ENCODE measurements at places on chromosomes 1 and 21.

- DNase-seq = no peak
Measured at GRCh38 chr21:26835027-26835713, 10.0 kb downstream of the ADAMTS1 start.

DNA sequence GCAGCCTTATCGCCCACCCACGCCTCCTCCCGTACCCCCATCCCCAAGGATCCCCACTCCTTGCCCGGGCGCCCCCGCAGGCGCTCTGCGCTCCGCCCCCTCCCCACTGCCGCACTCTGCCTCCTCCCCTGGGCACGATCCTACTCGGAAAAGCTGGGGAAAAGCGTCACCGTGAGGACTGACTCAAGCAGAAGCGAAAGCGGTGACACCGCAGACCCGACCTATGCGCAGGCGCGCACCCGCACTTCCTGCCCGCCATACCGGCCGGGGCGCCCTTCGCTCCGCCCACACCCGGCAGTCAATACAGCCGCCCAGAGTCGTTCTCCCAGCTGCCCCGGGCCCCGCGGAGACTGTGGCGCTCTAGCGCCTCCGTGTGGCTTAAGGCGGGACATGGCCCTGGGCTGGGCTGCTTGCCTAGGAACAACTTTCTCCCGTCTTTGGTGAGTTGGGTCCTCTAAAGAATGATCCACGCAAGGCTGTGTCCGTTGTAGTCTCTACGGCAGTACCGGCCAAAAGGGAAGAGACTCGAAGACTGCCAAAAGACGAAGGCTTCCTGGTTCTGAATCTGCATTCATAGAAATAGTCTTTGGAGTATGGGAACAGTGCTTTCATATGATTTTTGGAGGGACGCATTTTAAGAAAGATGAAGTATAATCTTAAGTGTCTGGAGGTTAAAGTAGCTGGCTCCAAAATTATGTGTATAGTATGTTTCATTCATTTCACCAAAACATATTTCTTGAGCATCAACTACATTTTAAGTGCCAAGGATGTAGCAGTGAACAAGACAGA, at the start of gene OMA1:
TSS of gene OMA1 (minus strand) at position 207 of the 789 bp plus-strand sequence. CDS start 7,432 bp downstream, outside the sequence.
- peak; percentile 94 for DNase-seq

DNA sequence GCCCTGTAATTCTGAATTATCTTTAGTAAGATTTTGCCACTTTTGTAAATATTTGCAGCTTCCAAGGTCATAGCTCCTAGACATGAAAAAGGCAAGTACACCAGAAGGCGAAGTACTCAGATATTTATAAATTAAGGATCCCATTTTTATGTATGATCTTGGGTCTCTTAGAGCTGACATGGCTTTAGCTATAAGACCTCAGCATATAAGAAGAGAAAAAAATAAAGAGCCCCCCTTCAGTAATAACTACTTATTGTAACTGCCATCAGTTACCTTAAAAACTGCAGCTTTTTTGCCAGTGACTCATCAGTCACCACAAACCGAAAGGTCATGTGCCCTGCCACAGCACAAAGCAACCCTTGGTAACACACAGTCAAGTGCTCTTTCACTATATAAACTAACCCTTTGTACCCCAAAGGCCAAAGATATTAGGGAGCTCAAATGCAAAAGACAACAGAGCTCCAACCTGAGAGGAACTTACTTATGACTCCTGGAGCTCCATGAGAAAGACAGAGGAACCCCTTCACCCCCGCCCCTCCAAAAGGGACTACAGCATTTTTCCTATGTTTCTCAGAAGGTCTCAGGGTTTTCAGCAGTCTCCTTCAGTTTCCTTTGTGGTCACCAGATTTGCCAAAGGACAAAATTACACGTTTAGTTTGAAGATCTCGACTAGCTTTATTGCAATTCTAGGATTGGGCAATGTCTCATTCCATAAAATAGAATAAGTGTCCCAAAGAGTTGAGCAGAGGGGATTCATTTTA, 219.8 kb upstream of the DUSP10 start:
- DNase-seq = no peak

- DNase-seq = peak; percentile 25
Measured at GRCh38 chr1:19344372-19344810, 32.3 kb downstream of the SLC66A1 start.

GRCh38 chr1:242128951-242129502, 130.1 kb upstream of the MAP1LC3C start:
- peak; percentile 41 for DNase-seq

GRCh38 chr1:2072109-2072806, 22.0 kb downstream of the PRKCZ start:
- no peak for DNase-seq

DNA sequence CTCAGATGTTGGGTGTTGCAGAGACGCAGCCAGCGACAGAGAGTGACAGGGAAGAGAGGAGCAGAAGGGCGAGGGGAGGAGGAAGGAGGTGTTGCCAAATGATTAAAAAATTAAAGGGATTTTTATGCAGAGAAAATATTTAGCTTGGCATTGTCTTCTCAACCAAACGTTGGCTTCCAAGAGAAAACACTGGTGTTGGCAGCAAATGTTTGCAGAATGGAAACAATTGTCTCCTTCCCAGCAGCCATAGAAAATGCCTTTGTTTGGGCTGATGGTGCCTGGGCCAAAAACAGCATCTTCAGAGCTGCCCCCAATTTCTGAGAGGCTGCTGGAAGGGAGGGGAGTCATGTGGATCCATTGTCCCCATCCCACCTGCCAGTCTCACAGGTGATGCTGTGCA, 29.7 kb upstream of the GRIK3 start:
- no peak for DNase-seq

DNA sequence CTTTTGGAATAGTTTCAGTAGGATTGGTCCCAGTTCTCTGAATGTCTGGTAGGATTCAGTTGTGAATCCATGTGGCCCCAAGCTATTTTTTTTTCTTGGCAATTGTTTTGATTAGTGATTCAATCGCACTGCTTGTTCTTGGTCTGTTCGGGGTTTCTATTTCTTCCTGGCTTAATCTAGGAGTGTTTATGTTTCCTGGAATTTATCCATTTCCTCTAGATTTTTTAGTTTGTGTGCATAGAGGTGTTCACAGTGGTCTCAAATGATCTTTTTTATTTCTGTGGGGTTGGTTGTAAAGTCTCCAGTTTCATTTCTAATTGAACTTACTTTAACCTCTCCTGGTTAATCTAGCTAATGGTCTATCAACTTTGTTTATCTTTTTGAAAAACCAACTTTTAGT, 117.6 kb downstream of the NME7 start:
- no peak for DNase-seq

DNA sequence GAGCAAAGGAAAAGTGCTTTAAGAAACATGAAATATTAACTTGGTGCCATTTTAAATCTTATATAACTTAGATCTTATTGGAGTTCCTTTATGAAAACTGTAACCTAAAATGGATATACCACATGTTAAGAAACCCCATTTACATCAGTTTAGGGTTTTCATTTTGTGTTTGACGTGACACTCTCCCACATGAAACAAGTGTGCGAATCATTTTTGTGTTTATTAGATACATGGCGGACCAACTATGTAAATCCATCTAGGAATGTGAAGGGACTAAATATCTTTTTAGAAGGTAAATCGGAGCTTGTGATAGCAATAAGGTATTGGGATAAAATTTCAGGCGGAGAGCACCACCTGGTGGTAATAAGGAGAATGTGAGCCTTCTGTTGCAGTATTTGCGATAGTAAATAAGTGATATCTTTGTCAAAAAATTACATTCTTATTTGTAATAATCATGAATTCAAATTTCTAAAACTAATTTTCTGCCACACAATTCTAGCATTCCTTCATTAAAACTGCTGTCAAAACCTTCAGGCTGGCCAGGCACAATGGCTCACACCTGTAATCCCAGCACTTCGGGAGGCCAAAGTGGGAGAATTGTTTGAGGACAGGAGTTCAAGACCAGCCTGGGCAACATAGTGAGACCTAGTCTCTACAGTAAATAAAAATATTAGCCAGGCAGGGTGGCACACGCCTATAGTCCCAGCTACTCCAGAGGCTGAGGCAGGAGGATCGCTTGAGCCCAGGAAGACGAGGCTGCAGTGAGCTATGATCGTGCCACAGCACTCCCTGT, 31.3 kb downstream of the SMAP2 start:
- peak; percentile 46 for DNase-seq

- peak; percentile 9 for DNase-seq
Measured at GRCh38 chr1:115545791-115546733, 95.7 kb upstream of the VANGL1 start.

DNA sequence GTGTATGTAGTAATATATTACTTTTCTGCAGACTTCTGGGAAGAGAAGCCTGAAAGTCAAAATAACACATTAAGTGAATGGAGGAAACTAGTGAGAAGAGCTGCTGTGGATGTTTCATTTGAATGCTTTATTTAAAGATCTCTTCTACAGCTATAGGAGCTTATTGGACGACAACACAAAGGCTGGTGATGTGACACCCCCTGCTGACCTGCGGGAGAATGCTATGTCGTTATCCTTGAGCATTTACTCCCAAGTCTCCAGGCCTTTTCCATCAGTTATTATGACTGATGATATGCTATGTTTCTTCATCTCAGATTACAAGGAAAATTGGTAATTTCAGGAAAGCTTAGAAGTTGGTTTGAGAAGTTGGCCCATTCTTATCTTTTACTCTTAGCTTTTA, 22.3 kb upstream of the PLA2G4A start:
- no peak for DNase-seq

DNA sequence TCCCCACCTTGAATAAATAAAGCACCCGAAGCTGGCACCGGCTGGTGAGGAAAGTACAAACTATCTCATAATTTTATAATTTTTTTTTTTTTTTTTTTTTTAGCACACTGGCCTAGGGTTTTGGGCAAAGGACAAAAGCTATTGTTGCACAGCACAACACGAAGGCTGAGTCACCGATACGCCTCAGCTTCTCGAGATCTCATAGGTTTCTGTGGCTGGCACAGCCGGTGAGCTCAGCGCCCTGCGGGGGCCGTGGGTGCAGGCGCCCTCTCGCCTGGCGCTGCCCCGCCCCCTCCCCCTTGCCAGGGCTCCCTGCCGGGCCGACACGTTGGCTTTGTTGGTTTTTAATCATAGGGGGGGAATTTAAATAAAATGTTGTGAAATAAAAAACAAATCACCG, 17.2 kb downstream of the CASZ1 start:
- DNase-seq = no peak

GRCh38 chr1:23249787-23250454, 32.6 kb upstream of the HTR1D start:
- DNase-seq = peak; percentile 79

- DNase-seq = no peak
Measured at GRCh38 chr1:231045286-231045685, 5.2 kb upstream of the FAM89A start.

- DNase-seq = no peak
Measured at GRCh38 chr1:79945391-79945790, 938.9 kb upstream of the ADGRL4 start.

DNA sequence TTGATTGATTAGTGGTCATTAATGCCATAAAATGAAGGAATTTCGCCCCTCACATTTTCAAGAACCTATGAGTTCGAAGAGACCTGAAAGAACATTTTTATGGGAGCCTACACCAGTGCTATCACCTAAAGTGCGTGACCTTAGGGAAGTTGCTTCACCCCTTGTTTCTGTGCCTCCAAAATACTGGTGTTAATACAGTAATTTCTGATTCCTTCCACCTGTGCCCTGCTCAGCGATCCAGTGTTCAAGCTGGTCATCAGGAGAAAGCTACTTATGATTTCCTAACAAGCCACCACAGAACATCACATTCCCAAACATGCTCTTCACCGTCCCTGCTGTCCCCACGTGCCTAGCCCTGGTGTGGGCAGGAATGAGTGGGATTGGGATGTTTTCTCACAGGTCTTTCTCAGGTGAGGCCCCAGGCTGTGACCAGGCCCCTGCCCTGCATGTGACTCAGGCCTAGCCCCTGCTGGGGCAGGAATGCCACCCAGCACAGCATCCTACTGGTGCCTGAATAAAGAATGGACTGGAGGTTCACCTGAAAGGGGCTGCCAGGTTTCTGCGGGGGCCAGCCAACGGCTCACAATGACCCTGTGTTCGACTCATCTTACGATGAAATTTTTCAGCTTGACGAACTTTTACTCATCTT, 60.3 kb downstream of the CD247 start:
- DNase-seq = no peak

GRCh38 chr1:183723571-183723970, 70.5 kb upstream of the APOBEC4 start:
- peak; percentile 26 for DNase-seq

- DNase-seq = no peak
Measured at GRCh38 chr21:42747746-42748351, 94.4 kb downstream of the PDE9A start.

GRCh38 chr1:197465528-197466327, 197.7 kb downstream of the CRB1 start:
- no peak for DNase-seq

DNA sequence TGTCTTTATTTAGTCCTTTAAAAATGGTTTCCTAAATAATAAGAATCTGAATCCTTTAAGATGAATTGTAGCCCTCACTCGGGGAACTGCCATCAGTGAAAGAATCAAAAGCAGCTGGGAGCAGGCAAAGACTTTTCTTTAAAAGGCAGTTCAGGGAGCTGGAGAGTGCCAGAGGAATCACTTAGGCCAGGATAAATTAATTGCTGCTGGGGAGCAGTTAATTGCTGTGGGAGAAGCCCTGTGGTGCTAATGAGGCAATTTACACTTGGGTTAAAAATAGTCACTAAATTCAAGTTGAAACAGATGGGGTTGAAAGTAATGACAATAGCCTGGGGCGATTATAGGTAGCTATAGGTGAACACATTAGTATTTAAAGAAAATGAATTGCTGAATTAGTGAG, 38.7 kb upstream of the COL24A1 start:
- DNase-seq = peak; percentile 83

DNA sequence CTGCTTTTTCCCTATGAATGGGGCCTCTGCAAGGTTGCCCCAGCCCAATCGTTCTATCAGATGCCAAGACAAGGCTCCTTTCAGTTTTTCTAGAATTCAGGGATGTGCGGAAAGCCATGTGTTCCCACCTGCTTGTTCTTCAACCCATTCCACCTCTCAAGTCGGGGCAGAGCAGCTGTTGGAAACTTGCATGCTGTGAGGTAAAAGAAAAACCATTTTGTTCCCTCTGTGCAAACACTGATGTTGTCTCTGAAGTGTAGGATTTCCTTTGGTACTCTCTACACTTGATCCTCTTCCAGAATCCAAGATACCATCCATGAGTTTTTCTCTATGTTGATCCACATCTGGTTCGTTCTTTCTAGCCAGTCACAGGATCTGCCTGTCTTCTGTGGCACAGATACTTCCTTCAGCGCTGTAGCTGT, 7.3 kb downstream of the IER5 start:
- DNase-seq = no peak

Measured in NCI-H524 (cell line).